ENCODE measurements at places on chromosomes 13 and 19.
A peak's percentile ranks its signal among the peaks of the same experiment; 100 is the strongest.

GRCh38 chr19:10514211-10515145 lies 2.8 kb downstream of the S1PR5 start:
- DNase-seq: peak; percentile 34

DNA sequence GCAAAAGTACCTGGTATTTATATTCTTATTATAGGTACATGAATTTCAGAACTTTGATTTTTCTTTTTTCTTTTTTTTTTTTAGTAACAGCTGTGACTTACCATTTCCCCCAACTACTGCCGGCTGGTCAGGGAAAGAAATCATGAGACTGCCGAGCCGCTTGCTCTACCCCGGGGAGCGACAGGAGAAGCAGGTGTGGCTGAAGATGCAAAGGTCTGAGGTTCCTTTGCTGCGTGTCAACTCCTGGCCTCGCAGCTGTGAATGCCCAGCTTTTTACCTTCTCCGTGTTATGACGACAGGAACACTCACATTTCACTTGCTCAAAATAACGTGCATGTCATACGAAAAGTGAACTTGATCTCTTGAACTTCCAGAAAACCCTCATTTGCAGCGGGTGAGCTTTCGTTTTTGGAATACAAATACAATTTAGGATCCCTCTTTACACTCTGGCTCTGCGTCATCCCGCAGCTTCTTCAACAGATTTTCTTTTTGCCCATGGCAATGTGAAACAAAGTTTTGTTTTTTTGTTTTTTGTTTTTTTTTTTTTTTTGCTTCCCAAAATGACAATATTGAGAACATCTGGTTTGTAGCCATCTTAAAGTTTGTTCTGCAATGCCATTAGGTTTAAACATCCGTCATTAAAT lies 117.9 kb downstream of the EFNB2 start:
- no peak for DNase-seq

- DNase-seq: no peak
Observed at GRCh38 chr13:46347277-46347676, 39.8 kb downstream of the RUBCNL start.

DNA sequence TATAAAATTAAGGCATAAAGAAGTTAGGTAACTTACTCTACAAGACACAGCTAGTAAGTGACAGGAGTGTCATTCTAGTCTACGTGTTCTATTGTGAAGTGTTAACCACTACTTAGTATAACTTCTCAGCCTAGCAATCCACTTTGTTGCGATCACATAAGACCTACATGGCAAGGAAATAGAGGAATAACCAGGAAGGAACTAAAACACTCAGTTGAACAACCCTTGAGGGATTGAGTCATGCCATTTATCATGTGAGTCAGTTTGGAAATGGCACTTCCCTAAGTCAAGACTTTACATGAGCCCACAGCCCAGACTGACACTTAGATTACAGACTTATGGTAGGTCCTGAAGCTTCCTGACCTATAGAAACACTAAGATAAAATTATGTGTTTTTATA lies 279.5 kb upstream of the PCDH20 start:
- DNase-seq: no peak

GRCh38 chr19:18590273-18591272 lies 2.0 kb downstream of the REX1BD start:
- DNase-seq: peak; percentile 41

DNA sequence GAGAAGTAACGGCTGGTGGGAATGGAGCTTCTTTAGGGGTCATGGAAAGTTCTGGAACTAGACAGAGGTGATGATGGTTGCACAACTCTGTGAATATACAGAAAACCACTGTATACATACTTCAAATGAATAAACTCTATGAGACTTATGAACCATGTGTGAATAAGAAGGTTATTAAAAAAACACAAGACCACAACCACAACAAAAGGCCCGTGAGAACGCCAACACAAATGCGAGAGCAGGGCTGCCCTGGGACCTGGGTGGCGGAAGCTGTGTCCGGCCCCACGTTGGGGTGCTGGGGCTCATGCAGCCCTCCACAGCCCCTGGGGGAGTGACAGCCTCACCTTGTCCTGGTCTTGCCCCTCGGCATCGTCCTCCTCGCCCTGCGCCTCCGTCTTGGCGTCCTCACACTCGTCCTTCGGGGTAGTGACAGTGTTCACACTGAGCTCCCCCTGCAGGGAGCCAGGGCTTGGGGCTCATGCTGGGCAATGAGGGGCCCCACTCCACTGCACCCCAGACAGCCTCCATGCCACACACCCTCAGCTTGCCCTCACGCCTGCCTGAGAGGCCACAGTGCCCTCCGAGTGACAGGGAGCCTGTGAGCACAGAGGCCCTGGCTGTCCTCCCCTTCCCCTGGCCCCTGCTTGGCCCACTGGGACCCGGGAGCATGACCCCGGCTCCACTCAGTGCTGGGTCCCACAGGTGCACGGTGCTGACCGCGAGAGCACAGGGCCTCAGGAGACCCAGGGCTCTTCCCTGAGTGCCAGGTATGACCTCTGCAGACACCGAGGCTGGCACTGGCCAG lies 16.0 kb downstream of the IZUMO4 start:
- DNase-seq: no peak

DNA sequence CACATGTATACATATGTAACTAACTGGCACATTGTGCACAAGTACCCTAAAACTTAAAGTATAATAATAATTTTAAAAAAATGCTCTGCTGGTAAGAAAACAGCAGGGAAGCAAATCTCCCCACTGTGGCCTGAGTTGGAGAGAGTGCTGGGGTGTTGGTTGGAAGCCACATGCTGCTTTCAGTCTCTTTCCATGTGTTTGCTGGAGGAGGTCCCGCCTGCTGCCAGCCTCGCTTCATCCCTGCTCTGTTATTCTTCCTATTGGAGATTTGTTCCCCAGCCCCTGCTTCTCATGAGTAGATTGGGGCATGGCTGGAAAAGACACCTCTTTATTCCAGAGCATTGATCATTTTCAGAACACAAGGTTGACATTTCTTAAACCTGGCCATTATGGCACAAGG lies 230.5 kb downstream of the FGF9 start:
- no peak for DNase-seq

- DNase-seq: no peak
Observed at GRCh38 chr19:28290963-28291657, 921.8 kb downstream of the UQCRFS1 start.

DNA sequence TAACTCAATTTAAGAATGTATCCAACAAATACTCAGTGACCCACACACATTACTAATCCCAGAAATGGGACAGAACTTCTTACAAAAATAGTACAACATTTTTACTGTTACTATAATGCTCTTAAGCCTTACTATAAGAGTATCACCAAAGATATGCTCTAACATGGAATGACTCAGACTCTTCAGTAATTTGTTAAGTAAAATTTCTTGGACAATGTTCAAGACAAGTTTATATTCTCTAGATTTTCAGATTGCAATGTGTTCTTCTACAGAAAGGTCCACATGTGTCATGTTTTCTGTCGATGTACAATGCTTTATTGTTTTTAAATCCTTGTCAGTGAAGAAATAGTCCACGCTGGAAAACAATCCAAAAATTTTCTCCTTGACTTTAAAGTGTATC lies 66.3 kb upstream of the RFXAP start:
- no peak for DNase-seq

DNA sequence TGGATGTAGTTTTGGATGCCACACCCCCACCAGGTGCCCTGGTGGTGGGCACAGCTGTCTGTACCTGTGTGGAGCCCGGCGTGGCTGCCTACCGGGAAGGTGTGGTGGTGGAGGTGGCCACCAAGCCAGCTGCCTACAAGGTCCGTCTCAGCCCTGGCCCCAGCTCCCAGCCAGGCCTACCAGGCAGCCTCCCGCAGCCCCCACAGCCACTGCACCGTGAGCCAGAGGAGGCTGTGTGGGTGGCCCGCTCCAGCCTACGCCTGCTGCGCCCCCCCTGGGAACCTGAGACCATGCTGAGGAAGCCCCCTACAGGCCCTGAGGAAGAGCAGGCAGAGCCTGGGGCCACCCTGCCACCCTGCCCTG lies 3.5 kb downstream of the CIC start:
- DNase-seq: no peak

DNA sequence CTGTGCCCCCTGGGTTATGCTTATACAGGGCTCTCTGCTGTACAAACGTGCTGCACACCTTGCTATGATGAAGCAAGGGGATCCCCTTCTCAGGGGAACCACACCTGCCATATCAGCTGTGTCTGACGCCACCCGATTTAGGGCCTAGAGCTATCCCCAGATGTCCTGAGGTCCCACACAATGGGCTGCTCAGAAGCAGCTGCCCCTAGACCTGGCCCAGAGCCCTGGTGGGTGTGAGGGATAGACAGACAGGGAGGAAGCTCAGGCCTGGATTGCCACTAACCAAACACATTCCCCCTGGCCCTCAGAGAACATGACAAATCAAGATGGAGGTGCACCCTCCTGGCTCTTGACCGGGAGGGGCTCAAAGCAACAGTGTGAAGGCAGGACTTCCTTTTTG lies 59.3 kb downstream of the TSHZ3 start:
- DNase-seq: no peak

- no peak for DNase-seq
Observed at GRCh38 chr19:41918095-41918494, 10.2 kb downstream of the ERFL start.

DNA sequence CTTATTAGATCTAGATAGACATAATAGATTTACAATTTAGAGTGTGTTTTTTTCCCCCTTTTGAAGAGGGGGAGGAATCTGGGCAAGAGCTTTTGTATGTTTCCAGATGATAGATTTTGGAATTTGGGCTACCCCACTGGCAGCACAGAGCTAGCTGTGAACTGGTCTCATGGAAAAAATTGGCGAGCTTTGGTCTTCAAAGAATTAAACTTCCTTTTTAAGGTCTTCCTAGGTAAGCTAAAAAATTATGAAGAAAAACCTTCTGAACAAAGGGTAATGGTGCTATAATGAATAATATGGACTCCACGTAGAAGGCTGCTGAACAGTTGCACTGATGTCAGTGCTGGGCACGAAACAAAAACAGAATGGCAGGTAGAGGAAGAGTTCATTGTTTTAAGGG lies 109.3 kb downstream of the ZIC5 start:
- no peak for DNase-seq

GRCh38 chr13:80250213-80250810 lies 90.6 kb downstream of the SPRY2 start:
- no peak for DNase-seq

DNA sequence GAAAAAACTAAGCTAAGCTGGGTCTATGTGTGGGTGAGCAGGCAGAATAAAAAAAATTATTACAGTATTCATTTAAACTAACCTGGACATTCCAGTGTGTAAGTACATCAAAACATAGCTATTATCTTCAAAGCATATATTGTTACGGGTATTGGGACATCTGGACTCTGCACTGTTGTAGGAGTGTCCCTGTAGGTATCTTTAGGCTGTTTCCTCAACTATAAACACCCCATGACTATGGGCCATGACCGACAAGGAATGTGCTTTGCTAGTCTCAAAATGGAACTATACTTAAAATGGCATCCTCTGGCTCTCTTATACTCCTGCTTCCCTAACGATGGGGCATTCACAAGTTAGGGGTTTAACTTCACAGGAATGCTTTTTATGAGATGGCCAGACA lies 3.4 kb downstream of the SCGB2B2 start:
- DNase-seq: no peak

DNA sequence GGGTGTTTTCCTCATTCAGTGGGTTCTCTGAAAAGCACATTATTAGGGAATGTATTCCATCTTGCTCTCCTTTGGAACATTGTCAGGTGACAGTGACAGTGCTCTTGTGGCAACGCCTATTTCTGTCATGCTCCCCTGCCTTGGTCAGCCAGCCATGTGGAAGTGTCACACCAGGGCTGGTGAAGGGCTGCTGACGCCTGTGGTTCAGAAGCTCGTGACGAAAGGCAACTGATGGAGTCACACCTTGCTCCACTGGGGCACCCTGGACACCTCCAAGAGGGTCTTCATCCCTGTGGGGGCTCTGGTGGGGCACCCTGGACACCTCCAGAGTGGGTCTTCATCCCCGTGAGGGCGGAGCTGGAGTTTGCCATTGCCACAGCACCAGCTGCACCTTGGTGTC lies 68.9 kb upstream of the GPR183 start:
- DNase-seq: no peak

- no peak for DNase-seq
Observed at GRCh38 chr13:29310806-29311205, 284.7 kb downstream of the SLC7A1 start.

DNA sequence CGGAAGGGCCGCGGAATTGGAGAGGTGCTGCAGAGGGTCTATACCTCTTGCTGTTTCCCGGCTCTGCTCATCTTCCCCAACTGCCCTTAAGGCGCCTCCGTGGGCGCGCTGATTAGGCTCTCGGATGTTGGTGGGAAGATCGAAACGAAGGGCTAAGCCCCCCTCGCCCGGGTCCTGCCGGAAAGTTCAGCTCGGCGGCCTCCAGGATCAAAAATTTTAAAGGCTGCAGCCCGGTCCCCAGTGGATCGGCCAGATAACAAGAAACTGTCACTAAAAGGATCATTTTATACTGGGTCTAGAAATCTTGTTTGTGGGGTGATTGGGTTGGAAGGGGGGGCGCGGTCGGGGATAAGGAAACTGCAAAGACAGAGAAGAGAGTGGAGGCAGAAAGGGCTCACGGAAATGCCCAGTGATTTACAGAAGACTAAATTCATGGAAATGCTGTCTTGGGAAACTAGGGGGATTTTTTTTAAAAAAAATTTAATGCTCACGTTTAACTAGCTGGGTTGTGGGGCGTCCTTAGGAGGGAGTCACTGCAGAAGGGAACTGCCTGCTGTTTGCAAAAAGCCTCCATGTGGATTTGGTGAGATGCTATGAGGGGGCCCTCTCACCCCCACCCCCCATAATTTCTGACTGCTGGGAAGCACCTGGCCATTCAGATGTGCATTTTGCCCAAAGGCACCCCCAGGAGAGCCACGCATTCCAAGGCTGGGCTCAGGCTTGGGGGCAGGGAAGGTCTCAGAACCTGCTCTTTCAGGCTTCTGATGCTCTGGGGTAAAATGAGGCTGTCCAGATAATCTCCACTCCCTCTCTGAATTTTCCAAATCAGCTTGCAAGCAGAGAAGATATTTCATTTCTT lies 7.7 kb downstream of the CDX2 start:
- no peak for DNase-seq

DNA sequence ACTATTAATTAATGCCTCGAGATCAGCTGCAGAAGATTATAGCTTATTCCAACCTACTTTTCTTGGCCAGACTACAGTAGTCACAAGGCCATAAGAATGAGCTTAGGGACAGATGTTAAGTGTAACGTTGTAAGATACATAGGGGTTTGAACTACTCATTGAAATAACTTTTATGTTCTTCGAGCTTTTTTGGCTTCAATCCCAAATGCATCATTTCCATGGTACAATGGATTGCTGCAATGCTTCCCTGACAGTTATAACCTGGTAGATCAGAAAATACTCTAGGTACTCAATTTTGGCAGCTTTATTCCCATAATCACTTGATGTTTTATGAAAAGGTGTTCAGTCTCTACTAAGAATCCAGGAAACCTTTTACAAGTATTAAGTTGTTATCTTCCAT lies 2216.7 kb upstream of the PCDH20 start:
- DNase-seq: no peak

GRCh38 chr13:51776179-51776578 lies 27.8 kb downstream of the DHRS12 start:
- DNase-seq: no peak

GRCh38 chr19:2770055-2771013 lies 12.7 kb downstream of the SGTA start:
- no peak for DNase-seq

GRCh38 chr19:45613926-45614725 lies 12.1 kb upstream of the GPR4 start:
- peak; percentile 90 for DNase-seq

GRCh38 chr19:42831221-42832019 lies 48.1 kb downstream of the PSG1 start:
- DNase-seq: no peak

- DNase-seq: no peak
Observed at GRCh38 chr19:16325161-16325527, 518 bp downstream of the KLF2 start.

GRCh38 chr19:21463449-21464105 lies 41.8 kb upstream of the ZNF429 start:
- DNase-seq: peak; percentile 45
